PC-9 (cell line): ENCODE measurements at places on chromosomes 6 and 20.
A peak's percentile ranks its signal among the peaks of the same experiment; 100 is the strongest.

- no peak for DNase-seq
Measured at GRCh38 chr6:166778046-166778445, 151.0 kb upstream of the RPS6KA2 start.

GRCh38 chr6:106799031-106799894 lies 169.9 kb downstream of the QRSL1 start:
- DNase-seq = peak; percentile 100

DNA sequence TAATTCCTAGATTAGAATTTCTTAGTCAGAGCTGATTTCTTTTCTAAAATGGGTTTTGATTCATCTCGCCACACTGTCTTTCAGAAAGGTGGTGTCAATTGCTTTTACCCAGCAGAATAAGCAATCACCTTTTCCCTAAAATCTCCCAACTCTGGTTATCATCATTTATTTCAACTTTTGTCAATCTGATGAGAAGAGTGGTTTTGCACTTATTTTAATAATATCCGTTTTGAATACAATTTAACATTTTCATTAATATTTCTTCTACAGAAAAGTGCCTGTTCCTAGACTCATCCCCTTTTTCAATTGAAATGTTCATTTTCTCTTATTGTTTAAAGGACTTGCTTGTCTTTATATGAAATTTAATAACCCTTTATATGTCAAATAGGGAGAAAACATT lies 8.2 kb upstream of the NCR2 start:
- no peak for DNase-seq

- no peak for DNase-seq
Measured at GRCh38 chr6:135146162-135146934, 34.8 kb upstream of the MYB start.
